ENCODE measurements at places on chromosomes 6 and 20. TPM values are rescaled to one million over a fixed set of nuclear protein-coding genes. Genes with fewer than 3 reads are reported as not detected.

DYNLT2 gene
- total RNA-seq: 3.1 TPM

DNA sequence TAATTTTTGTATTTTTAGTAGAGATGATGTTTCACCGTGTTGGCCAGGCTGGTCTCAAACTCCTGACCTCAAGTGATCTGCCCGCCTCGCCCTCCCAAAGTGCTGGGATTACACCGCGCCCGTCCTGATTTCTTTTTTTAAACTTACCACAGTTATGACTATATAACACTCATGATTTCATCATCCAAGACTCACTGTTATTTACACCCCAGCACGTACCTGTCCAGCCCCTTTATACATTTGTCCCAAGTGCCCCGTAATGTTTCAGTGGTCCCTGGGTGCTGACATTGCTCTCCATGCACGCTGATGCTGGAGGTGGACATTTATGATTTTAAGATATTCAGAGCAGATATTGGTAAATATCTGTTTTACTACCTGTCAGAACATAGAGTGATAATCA lies 219.9 kb upstream of the GMDS start:
- DNase-seq: no peak

TMEM244 gene
- 0.83 TPM for total RNA-seq

DNA sequence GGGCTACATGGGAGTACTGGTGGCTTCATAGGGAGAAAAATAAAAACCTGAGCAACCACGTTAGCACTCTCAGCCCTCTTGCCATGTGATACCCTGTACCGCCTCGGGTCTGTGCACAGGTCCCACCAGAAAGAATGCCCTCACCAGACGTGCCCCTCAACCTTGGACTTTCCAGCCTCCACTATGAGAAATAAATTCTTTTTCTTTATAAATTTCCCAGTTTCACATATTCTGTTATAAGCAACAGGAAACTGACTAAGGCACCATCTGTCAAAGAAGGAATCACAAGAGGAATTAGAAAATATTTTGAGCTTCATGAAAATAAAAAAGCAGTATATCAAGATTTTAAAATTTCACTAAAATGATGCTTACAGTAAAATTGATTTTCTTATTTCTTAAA lies 168.4 kb upstream of the BMP5 start:
- no peak for DNase-seq

PXMP4 gene
- 4.8 TPM for total RNA-seq

GTF2H4 gene
- 5.5 TPM for total RNA-seq

CD164 gene
- 161 TPM for total RNA-seq

- peak; percentile 16 for DNase-seq
Measured at GRCh38 chr6:77030929-77031674, 432.2 kb downstream of the HTR1B start.

DNA sequence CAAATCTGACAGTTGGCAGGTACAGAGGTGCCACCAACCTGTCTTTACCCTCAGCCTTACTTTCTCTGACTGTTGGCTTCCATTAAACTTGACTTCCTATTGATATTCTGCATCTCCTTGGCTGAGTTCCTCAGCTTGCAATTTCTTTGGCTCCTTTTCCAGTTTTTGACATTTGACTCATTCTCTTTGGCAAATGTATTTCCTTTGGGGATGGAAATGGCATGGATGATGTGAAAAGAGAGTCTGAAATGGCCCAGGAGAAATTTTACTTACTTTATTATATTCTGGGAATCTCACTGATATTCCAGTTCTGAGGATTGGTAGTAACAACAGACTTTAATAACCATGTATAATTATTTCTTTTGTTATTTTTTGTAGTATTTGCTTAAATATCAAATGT lies 255.2 kb downstream of the CD109 start:
- DNase-seq: no peak

DEFB132 gene
- not detected for total RNA-seq

PDE7B gene
- total RNA-seq: 0.52 TPM

GRCh38 chr6:33160728-33161344 lies 31.4 kb downstream of the COL11A2 start:
- peak; percentile 100 for DNase-seq

BPIFB2 gene
- not detected for total RNA-seq

DNA sequence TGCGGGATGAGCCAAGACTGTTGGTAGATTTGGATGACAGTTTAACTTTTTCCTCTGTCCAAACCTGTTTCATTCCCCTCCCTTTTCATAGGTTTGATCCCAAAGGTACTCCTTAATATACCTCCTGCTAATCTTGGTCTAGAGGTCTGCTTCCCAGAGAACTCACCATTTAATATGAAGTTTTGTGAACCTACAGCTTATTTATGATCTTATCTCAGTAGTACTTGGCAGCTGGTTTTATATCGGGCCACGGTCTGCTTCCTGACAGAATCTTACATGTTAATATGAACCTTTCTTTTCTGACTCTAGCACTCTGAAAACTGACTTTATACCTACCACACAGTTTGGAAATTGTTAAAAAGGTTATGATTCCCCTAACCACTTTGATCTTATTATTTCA lies 138.7 kb downstream of the MACROD2 start:
- DNase-seq: no peak

DNA sequence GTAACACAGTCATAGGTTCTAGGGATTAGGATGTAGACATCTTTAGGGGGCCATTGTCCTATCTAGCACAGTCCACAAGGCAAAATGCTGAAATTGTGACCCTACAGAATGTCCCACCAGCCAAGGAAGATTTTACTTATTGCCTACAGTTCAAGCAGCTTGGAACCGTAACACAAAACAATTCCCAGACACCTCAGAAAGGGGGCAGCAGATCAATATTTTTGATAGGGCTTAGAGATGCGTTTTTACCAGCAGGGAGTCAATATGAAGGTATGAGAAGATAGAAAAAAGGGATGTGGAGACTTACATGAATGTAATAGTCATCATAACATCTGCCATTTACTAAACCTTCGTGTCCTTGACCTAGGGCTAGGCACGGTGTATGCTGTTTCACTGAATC lies 81.0 kb downstream of the TMEM170B start:
- no peak for DNase-seq

GRCh38 chr6:3303795-3304411 lies 45.2 kb downstream of the PSMG4 start:
- no peak for DNase-seq

- peak; percentile 65 for DNase-seq
Measured at GRCh38 chr20:53582574-53583351, 10.9 kb downstream of the ZNF217 start.

- no peak for DNase-seq
Measured at GRCh38 chr6:54264581-54265272, 43.5 kb upstream of the TINAG start.

GRCh38 chr6:164109770-164110140 lies 695.2 kb downstream of the QKI start:
- peak; percentile 77 for DNase-seq

MRPL18 gene
- total RNA-seq: 106 TPM

GRCh38 chr6:153538491-153538890 lies 407.4 kb upstream of the RGS17 start:
- DNase-seq: no peak

GRCh38 chr6:126145351-126145750 lies 159.0 kb downstream of the TRMT11 start:
- no peak for DNase-seq

KCNQ2 gene
- not detected for total RNA-seq

GRCh38 chr6:67736816-67737215 lies 898.3 kb upstream of the ADGRB3 start:
- no peak for DNase-seq

PRDM13 gene
- total RNA-seq: not detected

DNA sequence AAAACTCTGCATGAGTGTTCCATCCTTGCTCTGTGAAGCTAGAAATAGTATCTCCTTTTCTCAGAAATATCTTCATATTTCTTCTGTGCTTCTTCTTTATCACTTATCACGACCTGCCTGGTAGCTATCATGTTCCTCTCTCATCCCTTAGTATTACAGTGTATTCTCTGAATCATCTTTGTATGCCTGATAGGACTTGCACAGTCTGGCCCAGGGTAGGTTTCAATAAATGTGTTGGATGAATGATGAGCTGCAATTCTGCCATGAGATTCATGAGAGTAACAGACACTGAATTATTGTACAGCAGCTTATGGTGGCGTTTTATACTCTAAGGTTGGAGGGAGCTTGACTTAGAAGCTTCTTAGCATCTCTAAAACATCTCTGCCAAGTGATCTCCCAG lies 66.6 kb downstream of the GRM1 start:
- DNase-seq: no peak
